CD4-positive, alpha-beta T cell treated with Interleukin-6 at 100 ng/mL for 8 hours (primary cell): ENCODE measurements at places on chromosomes 1 and 21.

- DNase-seq, result no peak
Observed at GRCh38 chr1:22861764-22862440, 110.8 kb downstream of the LACTBL1 start.

DNA sequence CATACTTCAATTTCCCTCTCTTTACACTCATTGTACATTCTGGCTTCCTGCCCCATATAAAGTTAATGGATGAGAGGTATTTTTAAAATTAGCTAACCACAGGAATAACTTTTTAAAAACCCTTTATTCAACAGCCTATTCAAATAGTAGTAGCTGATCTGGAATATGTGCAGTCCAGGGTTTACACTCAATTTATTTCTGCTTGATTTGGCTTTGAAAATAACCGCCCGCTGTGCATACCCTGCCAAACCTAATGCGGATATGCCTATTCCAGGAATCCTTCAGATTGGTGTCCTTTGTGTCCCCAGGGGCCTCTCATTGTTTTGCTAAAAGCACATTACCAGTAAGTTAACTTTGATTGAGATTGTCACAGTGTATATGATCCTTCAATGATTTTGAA lies 1686.2 kb downstream of the PLA2G4A start:
- DNase-seq, result no peak

DNA sequence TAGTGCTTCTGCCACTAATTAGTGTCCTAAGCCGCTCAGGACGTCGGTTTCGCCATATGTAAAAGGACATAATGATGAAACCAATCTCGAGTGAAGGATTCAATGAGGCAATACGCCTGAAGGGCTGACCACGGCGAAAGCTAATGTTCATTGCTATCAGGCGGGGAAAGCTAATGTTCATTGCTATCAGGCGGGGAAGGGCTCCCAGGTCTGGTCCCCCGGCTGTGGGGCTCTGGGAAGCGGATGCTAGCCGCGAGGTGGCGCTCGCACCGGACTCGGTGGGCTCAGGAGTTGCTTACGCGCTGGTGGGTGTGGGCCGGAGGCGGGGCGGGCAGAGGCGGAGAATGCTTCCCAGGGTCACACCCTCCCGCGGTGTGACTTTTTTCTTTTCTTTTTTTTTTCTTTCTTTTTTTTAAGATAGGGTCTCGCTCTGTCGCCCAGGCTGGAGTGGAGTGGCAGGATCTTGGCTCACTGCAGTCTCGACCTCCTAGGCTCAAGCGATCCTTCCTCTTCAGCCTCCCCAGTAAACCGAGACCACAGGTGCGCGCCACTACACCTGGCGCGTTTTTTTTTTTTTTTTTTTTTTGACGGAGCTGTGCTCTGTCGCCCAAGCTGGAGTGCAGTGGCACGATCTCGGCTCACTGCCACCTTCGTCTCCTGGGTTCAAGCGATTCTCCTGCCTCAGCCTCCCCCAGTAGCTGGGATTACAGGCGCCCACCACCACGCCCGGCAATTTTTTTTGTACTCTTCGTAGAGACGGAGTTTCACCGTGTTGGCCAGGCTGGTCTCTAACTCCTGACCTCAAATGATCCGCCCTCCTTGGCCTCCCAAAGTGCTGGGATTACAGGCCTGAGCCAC lies 1.1 kb upstream of the PEAR1 start:
- peak; percentile 83 for DNase-seq

- no peak for DNase-seq
Observed at GRCh38 chr1:119188926-119189325, 48.5 kb upstream of the WARS2 start.

DNA sequence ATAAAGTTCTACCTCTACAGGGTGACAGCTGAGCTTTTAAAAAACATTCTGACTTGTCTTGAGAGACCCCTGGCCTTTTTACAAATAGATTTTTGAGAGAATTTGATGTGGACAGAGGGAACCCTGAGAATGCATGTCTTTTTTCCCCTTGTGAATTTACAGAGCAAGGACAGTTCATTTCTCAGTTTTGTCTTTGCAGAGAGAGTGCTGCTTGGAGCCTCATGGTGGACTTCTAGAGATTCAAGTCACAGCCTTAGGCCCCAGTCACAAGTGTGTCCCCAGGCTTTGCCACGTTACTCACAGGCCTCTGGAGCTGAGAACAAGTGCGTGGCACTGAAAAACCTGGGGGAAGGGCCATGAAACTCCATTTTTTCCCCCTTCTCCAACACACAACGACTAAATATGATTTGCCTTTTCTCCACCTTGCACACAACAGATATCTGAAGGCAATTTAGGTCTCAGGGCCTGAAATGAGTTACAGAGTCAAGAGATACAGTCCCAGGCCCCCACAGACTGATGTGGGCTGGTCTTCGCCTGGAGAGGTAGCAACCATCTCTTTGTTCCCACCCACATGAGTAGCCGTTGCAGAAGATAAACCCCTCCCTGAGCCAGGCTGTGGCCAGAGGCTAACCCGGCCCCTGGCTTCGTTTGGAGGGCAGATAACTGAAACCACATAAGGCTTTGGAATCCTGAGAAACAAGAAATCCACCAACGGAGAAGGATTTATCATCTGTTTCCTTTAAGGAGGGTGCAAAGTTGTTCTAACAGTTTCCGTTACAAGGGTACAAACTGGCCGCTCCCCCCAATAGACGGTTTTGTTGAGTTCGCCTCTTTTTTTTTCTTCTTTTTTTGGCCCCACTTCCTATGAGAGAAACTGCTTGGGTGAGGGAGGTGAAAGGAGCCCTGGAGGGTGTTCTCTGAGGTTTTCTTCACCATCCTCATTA lies 1.0 kb upstream of the PIGV start:
- peak; percentile 25 for DNase-seq

DNA sequence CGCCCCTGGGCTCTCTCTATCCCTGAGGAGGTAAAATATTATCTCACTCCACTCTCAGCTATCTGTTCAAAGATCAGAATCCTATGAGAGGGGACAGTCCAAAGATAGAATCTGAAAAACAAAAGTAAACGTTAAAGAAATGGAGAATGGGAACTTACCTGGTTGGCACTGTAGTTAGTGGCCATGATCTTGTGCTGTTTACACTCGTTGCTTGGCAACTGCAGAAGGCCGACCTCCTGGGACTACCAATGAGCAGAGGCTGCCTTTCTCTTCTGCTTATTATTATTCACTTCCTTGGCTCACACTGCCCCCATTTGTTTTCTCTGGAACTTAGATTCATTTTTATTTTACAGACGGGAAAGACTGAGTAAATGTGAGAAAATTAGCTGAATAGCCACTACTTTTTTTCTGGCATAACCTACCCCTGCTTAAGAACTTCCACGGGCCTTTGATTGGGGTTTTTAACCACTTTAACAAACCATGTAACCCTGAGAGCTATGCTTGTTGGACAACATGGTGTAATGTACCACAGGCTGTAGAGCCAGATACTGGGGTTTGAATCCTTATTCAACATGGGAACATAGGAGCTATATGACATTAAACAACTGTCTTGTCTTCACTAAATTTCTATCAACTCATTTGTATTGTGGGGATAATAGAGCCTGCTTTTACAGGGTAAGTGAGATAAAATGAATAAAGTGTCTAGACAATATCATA lies at the start of gene CFAP126:
Gene CFAP126, minus strand, starts transcription at position 193 of the 717 bp plus-strand sequence. Its CDS starts 8 bp downstream, at position 185.
- peak; percentile 57 for DNase-seq

DNA sequence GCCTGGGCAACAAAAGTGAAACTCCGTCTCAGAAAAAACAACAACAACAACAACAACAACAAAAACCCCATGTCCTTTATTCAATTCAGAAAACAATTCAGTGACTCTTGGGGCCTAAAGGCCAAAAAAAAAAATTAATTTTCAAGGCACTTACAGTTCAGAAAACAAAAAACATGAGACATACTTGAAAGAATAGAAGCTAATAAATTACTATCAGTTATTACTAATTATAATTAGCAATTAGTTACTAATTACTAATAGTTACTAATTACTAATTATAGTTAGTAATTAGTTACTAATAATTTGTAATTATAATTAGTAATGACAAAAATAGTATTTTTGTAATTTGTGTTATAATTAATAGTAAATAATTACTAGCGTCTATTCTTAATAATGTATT lies 56.8 kb upstream of the MPC2 start:
- no peak for DNase-seq

GRCh38 chr1:156262461-156263287 lies 14.8 kb upstream of the PAQR6 start:
- no peak for DNase-seq

GRCh38 chr1:99648107-99648506 lies 2.2 kb downstream of the PALMD start:
- DNase-seq, result no peak

- DNase-seq, result peak; percentile 53
Observed at GRCh38 chr1:224497714-224498573, 63.3 kb upstream of the WDR26 start.

DNA sequence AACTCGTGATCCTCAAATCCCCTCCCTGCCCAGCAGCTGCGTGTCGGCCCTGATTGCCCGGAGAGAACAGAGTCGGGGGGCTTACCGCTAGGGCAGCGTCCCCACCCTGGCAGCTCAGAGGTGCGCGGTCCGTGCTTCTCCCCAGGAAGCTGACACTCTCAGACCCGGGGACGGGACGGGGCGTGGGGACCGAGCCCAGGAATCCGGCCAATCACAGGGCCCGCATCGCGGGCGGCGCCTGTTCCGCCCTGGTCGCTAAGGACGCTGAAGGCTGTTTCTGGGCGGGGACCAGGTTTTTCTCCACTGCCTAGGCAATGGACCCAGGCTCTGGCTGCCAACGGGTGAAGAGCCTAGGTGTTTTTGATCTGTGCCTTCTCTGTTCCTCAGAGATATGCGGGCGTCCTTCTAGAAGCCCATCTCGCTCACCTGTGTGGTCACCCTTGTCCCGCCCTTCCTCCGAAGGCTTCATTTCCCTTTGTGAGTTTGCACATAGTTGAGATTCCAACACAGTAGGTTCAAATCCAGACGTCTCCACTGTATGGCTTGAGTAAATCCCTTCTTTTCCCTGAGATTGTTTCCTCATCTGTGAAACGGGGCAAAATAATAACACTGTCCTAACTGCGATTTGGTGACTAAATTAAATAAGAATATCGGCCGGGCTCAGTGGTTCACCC lies at the start of gene C1orf87:
Gene C1orf87, minus strand, starts transcription at position 166 of the 674 bp plus-strand sequence. CDS start 1,127 bp downstream, outside the sequence.
- DNase-seq, result no peak

DNA sequence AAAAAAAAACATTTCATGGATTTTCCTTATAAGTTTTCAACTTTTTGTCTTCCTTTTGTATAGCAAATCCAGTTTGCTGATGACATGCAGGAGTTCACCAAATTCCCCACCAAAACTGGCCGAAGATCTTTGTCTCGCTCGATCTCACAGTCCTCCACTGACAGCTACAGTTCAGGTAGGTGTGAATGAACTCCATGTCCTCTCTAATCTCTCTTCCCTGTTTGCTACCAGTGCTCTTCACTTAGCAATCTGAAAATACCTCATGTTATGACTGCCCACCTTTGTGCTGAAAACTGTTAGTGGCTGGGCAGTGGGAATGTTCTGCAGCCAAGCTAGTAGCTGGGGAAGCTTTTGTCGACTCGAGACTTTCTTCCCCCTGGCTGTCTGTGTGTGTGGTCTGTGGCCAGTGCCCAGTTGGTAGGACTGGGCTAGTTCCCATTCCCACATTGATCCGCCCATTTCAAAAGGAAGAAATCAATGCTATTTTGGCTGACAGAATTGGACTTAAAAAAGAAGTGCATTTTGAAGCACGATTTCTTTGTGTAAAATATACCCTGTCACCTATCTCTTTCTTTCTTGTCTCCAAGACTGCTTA lies 24.5 kb downstream of the AHCYL1 start:
- no peak for DNase-seq

GRCh38 chr1:101333186-101333585 lies 96.4 kb downstream of the S1PR1 start:
- DNase-seq, result no peak

DNA sequence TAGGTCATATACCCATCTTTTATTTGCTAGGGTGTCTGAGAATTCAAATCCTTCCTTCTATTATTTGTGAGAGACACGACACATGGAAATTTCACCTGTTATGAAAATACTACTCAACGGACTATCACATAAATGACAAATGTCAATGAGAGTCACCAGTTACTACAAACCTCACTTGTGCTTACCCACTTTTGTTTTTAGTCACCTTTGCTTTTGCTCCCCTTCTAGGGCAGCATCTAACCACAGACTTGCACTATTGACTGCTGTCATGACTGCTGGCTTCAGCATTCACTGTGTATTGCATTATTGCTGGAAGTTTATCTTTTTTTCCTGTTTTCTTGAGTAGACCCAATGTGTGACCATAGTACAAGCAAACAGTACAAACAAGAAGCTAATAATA lies 1048.0 kb downstream of the PLA2G4A start:
- DNase-seq, result no peak

GRCh38 chr1:169044971-169045370 lies 61.5 kb upstream of the ATP1B1 start:
- no peak for DNase-seq

DNA sequence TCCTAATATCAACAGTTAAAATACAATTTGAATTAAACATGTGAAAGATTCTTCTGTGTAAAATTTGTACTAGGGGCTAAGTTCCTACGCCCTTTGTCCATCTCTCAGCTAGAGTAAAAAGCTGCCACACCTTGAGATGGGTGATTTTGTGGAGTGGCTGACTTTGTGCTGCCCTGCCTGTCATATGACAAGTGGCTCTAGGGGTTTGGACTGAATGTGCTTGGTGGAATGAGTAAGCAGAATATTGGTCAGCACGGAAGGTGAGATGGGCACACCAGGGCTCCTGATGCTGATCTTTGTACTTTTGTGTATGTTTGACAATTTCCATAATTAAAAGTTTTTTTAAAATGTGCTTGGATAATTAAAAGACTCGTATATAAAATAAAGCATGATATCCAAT lies 133.6 kb upstream of the SLC45A1 start:
- no peak for DNase-seq
